ENCODE measurements at places on chromosomes 7 and 10. TPM values are rescaled to one million over a fixed set of nuclear protein-coding genes. Genes with fewer than 3 reads are reported as not detected.
A peak's percentile ranks its signal among the peaks of the same experiment; 100 is the strongest.

DNA sequence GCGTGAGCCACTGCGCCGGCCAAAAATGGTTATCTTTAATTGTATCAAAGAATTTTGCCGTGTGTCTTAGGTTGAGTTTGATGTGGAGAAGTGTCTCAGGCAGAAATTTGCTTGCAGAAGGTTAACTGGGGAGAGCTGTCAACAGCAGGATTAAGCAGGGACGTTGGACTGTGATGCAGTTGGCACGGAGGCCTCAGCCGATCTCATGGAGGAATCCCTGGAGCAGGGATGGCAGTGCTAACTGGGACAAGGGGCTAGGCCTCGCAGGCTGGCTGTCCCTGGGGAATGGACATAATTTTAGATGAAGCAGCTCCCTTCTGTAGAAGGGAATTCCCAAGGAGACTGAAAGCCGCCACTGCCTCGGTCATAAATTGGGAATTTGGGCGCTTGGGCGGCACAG, 12.3 kb upstream of the KIF5B start:
- no peak for DNase-seq

DNA sequence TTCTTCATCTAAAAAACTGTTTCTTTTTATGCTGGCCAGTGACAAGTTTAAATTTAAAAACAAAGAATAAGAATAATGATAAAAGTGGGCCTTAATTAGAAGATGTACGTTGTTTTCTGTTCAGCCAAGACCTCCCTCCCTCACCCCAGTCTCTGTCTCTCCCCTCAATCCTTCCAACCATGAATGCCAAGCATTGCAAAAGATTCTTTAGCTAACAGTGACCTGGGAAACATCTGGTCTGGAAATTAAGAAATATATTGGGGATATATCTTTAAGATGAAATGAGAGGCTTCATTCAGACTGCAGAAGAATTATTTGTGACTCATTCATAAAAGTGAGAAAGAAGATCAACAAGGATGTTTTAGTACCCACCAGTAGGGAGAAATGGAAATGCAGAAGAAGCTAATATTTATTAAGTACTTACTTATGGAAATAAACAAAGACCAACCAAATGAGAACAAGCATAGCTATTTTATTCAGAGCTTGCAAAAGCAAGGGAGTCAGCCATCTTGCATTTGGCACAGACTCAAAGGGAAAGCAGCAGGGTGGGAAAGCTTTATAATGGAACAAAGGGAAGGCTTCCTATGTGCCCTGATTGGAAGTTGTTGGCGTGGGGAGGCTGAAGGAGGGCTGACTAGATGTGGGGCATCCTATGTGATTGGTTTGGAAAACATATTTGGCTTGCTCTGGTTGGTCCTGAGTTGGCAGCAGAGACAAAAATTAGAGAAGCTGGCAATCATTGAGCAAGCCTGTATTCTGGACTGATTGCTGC, 595.4 kb upstream of the GHITM start:
- no peak for DNase-seq

DNA sequence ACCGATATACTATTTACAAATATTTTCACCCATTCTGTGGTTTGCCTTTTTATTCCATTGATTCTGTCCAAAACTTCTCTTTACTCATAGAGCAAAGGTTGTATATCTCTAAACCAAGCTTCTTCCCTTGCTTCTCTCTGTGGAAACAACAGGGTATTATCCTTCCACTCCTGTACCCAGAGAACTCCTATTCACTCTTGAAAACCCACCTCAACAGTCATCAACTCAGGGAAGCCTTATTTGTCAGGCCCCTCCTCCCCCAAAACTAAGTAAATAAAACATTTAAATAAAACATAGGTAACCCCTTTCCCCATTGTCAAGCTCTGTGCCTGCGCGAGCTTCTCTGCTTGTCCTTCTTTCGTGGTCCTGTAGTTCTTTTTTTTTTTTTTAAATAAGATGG, 44.6 kb downstream of the GTF2IRD1 start:
- no peak for DNase-seq

DNA sequence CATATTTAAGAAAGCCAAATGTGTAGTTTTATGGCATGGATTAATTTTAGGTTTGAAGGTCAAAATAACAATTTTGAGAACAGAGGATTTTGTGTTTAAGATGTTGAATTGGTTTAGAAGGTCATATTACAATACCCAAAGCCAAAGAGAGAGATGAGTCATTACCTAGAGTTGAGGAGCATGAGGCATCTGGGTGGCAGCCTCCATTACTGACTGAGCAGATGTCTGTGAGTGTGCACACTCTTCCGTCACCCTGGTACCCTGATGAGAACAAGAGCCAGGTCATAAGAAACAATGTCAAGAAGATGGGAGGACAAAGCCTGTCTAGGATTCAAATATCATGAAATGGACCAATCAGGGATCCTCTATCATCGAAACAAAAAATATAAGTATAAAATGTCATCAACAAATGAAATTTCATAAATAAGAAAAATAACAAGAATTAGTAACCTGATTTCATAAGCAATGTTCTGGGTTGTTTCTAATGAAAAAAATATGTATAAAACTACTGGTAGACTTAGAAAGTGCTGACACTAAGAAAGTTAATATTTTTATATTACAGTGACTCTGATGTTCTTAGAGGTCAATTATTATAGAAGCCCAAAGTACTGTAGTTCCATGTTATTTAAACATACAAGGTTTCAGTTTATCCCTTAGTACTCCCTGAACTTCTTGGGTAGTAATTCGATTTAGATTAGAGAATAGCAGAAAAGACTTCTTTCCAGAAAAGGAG, 20.0 kb downstream of the CUBN start:
- no peak for DNase-seq

DNA sequence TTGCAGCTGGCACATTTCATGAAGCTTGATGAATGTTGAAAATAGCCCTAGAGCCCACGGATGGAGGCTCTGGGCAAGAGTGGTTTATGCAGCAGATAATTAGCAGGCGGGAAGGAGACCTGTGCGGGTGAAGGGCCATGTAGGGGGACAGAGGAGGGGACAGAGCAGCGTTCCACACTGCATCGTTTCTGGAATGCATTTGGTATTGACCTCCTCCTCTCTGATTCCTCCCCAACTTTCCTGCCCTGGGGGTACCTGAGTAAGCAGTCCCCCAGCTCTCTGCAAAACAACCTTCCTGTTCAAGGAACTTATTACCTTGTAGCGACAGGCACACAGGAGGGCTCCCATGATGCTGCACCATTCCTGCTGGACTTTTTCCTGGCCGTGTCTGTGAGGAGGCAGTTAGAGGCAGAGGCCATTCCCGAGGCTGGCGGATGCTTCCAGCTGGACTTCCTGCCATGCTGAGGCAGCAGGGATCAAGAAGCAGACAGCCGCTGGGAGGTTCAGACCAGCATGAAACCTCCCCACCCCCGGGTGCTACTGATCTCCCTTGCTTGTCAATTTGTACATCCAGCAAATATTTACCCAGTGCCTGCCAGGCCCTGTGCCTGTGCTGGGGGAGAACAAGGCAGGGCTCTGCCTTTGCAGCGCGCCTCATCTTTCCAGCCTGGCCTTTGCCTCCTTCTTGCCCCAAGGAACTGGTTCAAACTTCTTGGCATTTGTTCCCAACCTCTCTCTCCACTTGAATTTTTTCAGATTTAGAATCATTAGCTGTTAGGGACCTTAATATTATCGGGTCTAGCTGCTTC, 28.7 kb downstream of the SLC29A3 start:
- no peak for DNase-seq

DNA sequence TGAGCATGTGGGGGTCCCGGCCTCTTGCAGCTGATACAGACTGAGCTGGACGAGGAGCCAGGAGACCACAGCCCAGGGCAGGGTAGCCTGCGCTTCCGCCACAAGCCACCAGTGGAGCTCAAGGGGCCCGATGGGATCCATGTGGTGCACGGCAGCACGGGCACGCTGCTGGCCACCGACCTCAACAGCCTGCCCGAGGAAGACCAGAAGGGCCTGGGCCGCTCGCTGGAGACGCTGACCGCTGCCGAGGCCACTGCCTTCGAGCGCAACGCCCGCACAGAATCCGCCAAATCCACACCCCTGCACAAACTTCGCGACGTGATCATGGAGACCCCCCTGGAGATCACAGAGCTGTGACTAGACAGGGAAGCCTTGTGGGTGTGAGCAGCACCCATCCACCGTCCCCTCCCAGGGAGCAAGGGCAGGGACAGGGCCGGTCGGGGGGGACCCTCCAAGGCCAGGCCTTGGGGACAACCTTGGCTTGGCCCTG, 36.1 kb downstream of the PSAP start:
- no peak for DNase-seq

DNA sequence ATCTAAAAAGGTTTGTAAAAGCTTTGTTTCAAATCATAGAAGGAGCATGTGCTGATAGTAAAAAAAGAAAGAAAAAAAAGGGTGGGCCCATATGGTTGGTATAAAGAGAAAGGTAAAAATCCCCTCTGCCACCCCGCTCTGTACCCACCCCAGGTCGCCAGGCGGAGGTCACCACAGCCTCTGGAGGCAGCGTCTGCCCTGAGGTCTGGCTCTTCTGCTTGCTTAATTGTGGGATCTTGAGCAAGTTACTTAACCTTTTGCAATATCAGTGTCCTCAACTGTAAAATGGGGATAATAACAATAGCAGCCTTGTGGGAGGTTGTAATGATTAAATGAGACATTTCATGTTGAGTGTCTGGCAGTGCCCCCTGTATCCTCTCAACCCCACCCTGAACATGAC, 10.7 kb upstream of the PCBD1 start:
- no peak for DNase-seq

- DNase-seq = peak; percentile 28
Measured at GRCh38 chr10:21517134-21518031, 8.1 kb downstream of the SKIDA1 start.

- no peak for DNase-seq
Measured at GRCh38 chr10:7457478-7458316, 46.9 kb upstream of the SFMBT2 start.

GRCh38 chr7:17434841-17435692, 136.6 kb downstream of the AHR start:
- no peak for DNase-seq

DNA sequence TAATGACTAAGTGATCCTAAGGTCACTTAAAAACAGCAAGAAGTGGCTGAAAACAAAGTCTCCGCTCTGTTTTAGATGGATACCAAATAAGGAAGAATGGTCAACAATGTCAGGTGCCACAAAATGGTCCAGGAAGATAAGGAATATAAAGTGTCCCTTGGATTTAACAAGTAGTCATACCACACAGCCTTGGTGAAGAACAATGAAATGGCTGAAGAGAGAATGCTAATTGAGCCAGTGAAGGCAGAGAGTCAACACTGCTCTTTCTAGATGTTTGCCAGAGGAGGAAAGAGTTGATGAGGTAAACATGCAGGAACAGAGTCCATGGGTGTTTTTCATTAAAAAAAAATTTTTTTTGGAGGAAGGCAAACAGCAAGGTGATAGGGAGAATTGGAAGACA, 2.1 kb upstream of the CASD1 start:
- no peak for DNase-seq

- no peak for DNase-seq
Measured at GRCh38 chr7:158774952-158775351, 54.4 kb downstream of the ESYT2 start.

GRCh38 chr10:131041441-131041840, 270.1 kb downstream of the TCERG1L start:
- no peak for DNase-seq

The TASOR2 gene
- polyA plus RNA-seq = 15.7 TPM

The FAM241B gene
- 1.9 TPM for polyA plus RNA-seq

The PAPSS2 gene
- polyA plus RNA-seq = not detected

The SLC26A3 gene
- polyA plus RNA-seq = not detected

The ABCA13 gene
- polyA plus RNA-seq = not detected

The TMEM236 gene
- polyA plus RNA-seq = not detected

The CDK14 gene
- polyA plus RNA-seq = 22.8 TPM

The MACC1 gene
- 1.9 TPM for polyA plus RNA-seq
